Stimulated activated CD8-positive, alpha-beta memory T cell treated with anti-CD3 and anti-CD28 coated beads, Interleukin-7, amount 100 ng/mL, for 1 hour (primary cell): ENCODE measurements at places on chromosomes 1 and 21.

- no peak for DNase-seq
These were observed 52.9 kb upstream of the SRSF10 start for GRCh38 chr1:24032981-24033380.

GRCh38 chr1:87108814-87109411, 194.5 kb downstream of the HS2ST1 start:
- DNase-seq: no peak

DNA sequence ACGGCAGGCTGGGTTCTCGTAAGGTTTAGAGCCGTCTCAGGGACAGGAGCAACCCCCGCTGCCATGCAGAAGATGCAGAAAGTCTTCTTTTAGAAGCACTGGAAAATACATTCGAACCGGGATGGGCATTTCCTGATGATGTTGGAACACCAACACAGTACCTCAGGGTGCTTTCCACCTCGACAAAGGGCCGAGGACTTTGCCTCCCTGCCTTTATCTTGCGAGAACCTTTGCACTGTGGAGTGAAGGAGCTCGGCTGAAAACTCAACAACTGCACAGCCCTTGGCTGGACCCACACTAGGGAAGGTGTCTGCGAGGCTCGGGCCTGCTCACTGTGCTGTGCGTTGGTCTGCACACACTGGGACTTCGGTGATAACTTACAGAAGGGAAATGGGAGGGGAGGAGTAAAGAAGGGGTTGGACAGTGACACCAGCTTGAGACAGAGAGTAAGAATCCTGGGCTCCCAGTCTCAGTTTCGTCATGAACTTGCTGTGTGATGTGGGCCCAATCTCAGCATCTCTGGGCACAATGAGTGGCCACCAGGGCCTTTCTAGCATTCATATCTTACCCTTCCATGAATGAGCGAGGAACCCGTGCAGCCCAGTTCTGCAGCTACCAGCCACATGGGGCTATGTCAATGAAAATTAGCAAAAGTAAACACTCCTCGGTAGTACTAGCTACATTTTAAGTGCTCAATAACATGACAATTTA, 18.2 kb downstream of the RCAN1 start:
- DNase-seq: no peak

DNA sequence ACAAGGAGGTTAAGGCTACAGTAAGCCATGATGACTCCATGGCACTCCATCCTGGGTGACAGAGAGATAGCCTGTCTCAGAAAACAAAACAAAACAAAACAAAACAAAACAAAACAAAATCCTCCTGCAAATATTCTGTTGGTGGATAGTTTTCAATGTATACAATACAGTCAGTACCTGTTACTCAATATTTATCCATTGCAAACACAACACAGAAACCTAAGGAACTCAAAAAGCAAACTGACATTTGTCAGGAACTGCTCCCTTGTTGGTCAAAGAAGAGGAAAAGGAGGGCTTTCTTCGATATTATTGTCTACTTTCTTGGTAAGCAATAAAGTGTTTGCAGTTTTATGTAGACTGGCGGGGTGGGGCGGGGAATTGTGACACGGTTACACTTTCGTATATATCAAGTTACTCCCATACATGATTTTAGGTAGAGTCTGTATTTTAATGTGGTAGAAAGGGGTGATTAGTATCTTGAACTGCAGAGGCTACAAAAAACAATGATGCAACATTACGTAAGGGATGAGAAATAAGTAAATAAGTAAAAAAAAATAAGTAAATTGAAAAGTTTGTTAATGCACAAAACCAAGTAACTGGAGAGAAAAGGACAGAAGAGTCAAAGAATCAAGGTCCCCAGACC, 31.8 kb downstream of the APP start:
- DNase-seq: no peak

DNA sequence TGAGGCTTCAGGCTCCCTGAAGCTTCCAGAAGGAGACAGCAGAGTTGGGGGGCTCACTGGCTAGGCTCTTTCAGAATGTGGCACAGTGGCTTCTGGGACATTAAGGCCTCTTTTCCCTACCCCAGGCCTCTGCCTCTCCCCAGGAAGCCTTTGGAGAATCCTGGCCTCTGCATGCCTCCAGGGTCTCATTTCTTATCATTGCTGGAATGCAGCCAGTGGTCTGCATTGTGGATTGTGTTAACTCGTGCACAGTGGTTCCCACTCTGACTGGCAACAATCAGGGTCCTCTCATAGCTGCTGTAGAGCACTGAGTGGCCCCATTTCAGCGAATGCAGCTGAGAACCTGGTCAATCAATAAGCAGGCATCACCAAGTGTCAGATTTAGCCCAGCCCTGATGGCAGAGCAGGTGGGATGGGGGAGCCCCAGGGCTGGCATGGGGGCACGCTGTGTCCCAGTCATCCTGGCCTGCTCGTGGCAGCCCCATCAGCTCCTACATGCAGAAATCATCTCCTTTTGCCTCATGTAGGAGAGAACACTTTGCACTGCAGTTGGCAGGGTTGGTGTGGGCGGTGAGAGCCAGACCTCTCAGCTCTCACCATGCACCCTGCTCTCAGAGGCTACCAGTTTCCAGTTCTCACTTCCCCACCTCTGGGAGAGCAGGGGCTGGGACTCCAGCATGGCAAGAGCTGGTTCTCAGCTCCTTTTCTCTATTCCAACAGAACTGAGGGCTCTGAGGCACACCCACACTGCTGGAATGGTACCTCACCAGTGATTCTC, 13.4 kb downstream of the ADORA1 start:
- no peak for DNase-seq

DNA sequence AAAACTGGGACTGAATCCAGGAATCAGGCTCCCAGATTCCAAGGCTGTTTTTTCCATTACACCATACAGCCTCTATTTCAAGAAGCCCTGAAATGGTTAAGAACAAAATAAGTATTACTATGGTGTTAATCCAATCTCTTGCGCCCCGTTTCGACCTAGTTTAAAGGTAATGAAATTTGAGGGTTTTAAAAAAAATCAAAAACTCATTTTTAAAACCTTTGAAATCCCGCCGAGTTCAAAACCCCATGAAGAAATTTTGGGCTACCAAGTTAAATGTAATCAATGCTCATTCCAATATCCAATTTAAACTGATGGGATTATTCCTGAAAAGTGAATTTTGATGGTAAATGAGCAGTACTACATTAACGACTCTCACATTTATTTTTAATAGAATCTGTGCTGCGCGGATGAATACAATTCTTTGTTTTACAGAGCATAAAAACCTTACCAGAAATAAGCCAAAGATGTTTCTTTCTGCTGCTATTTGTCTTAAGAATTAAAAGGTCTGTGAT, 767 bp upstream of the EGLN1 start:
- DNase-seq: no peak

- DNase-seq: no peak
These were observed 18.8 kb downstream of the TNFRSF9 start for GRCh38 chr1:7921796-7922195.

GRCh38 chr1:80659161-80659560, 1141.6 kb upstream of the ADGRL2 start:
- no peak for DNase-seq

DNA sequence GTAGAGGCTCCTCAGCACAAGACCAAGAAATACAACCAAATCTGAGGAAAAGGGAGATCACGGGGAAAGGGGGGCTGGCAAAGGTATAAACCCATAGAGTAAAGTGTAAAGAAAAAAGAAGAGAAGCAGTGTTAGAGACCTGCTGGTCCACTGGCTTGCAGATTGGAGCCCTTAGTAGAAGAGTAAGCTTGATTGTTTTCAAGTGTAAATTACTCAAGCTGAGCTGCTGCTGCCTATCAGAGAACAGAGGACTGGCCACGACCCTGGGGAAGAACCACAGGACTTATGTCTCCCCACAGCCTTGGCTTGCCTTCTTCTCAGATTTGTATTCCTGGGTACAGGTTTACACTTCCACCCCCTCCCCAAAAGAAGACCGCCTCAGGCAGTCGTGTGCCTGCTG, 294.2 kb downstream of the LMX1A start:
- no peak for DNase-seq

GRCh38 chr1:25760871-25761270, 39.1 kb upstream of the SELENON start:
- DNase-seq: no peak

DNA sequence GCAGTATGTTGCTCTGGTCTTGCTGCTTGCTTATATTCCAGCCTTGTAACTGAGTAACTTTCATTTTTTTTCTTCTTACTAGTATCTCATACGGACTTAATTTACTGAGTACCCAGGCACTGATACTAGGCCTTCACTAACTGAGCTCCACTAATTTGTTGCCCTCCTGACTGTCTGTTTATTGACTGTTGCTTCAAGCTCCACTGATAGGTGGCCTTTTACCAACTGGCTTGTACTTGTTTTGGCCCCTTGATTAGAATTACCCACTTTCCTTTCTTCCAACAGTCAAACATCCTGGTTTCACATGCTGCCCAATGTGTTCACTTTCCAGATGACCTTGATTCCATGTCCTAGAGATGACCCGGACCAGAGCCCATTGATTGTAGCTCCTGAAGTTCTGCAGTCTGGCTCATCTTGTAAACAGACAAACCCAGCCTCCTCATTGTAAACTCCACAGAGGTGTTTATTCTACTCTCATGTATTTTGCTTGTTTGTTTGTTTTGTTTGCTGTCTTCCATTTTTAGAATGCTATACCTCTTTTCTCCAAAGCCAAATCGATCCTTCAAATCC, 27.7 kb downstream of the RGS1 start:
- DNase-seq: no peak

GRCh38 chr1:160685266-160685665, 26.4 kb downstream of the CD48 start:
- DNase-seq: no peak

- no peak for DNase-seq
These were observed 58.5 kb upstream of the IVNS1ABP start for GRCh38 chr1:185375583-185375982.

DNA sequence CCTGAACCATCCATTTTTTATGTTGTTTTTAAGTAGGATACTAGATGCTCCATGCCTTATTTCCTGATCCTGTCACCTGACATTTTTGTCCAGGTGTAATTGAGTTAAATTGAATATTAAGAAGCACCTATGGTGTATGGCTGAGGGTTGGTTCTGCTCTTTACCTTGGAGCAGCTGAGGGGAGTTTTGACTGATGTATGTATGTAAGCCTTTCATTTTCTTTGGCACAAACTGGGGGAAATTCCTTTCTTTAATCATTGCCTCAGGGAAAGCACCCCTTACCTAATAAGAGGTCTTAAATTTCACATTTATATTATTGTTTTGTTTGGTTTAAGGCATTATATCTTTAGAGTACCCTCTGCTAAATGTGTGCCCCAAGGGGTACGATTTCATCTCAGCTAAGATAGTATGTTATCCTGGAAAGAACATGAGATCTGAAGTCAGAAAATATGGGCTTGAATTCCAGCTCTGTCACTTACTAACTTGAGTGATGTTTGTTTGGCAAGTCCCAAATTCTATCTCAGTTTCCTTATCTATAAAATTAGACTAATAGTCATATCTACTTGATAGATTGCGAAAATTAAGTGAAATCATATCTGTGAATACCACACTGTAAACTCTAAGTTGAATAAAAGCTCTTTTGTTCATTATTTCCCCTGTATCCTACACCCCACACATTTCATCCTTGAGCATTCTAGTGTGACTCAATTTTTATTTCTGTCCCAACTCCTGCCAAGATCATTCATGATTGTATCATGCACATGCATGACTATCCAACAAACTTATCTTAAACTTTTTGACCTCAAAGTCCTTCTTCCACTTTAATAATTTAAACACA, 57.7 kb upstream of the NUF2 start:
- no peak for DNase-seq

DNA sequence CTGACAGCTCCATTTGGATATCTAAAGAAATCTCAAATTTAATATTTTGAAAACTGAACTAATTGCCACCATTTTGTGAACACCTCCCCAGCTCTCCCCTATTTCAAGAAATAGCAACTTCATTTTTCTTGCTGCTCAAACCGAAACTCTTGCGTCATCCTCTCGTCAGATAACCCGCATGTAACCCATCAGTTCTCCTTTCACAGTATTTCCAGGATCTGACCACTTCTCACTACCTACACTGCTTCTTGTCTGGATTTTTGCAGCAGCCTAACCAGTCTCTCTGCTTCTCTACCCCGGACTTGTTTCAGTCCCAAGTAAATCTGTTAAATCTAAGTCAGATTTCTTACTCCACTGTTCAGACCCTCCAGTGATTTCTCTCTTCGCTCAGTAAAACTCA, 75.6 kb downstream of the MTR start:
- no peak for DNase-seq

DNA sequence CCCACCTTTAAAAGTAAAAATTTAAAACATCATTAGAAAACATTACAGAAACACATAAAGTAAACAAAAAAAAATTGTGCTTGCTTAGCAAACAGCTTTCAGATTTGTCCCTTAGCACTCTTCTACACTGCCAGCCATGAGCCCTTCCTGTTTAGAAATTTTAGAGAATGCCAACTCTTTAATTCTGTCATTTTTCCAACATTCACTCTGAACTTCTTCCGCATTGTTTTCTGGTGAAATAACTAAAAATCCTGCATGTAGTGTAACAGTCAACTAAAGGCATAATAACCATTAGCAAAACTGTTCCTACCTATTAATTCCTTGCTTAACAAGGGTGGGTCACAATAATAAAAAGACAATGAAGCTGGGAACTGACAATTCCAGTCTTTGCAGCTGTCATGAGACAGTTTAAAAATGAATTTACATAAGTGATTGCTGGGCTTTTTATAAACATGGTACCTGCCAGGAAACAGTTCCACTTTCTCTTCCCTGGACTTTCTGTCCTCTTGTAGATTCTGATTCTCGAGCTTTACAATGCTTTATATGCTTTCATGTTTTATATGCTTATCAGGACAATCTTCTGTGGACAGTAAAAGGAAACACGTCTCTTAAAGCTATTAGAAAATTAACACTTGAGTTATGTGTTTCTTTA, 19.0 kb downstream of the GNG12 start:
- DNase-seq: no peak

- no peak for DNase-seq
These were observed 357.4 kb downstream of the LMO4 start for GRCh38 chr1:87686136-87686495.

DNA sequence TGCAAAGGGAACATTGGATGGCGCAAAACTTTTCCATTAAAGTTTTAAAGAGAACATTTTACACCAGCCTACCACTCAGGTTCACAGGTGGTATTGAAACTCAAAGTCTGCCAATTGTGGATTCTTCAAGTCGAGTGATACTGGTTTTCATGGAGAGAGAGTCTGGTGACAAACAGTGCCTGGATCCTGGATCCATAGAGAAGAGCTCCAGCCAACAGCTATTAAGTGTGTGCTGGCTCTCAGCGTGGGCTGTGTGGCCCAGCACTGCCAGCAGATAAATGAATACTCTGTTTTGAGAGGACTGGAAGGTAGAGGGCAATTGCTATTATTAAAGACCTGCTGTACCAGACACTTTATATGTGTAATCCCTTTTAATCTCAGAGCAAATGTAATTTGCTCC, 118.9 kb upstream of the SYT6 start:
- no peak for DNase-seq

- no peak for DNase-seq
These were observed 67.2 kb downstream of the ALG14 start for GRCh38 chr1:95005584-95005983.

GRCh38 chr1:103218369-103218768, 110.0 kb upstream of the COL11A1 start:
- no peak for DNase-seq

- DNase-seq: no peak
These were observed 41.8 kb downstream of the GATAD2B start for GRCh38 chr1:153880962-153881361.
